Frontal cortex (tissue), 4 donors: ENCODE measurements at places on chromosomes 11 and 22. TPM values are rescaled to one million over a fixed set of nuclear protein-coding genes. Genes with fewer than 3 reads are reported as not detected.

DNA sequence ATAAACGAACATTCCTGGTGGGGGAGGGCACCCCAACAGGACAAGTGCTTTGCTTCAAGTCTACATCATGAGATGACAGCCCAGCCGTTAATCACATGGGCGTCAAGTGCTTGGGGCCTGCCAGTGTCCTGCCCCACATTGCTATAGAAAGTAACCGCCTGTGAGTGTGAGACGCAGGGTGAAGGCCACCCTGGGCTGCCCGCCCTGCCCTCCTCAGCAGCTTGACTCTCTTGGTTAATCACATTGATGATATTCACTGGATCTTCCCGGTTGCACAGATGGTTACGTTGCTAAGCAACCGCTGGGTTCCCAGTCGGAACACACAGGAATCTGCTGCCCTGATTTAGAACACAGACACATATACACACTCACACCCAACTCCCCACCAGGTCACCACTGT, 79.3 kb downstream of the CTTN start:
- DNase-seq, result no peak

DNA sequence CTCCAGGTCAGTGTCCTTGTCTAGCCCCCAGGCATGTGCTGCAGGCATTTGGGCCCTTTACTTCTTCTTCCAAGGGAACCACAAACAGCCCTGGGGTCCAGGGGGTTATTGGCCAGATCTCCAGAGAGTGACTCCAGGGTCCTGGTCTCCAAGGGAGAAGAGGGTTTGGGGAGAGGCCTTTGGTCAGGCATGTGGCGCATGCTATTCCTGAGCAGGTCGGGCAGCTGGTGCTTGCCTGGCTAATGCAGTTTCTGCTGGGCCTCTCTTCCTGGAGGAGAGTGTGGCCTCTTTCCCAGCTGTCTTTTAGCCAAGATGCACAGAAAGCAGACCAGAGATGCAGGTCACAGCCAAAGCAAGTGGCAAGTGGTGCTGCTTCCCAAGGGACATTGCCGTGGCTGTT, 3.8 kb upstream of the RFPL2 start:
- DNase-seq, result no peak

- no peak for DNase-seq
These were observed 15.3 kb downstream of the IL10RA start for GRCh38 chr11:118001494-118001971.

DNA sequence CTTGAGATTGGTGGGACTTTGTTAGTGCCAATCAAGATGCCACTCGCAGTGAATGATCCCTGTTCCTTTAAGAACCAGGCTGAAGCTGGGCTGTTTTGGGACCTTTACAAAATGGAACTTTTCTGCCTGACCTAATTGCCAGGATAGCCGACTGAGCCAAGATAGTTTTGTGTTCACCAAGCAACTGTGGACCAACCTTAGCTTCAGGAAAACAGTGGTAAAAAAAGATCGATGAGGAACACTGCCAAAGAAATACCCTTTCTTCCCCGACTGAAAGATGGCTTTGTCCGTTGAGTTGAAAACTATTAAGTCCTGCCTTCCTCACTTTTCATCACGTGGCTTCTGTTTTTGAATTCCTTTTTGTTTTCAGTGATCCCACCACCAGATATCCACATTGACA, 157.9 kb upstream of the SORL1-AS1 start:
- DNase-seq, result no peak

GRCh38 chr11:68524213-68524612, 63.7 kb downstream of the PPP6R3 start:
- no peak for DNase-seq

Gene SCGB1D2
- total RNA-seq, result not detected
